ENCODE measurements at places on chromosomes 1 and 21.

DNA sequence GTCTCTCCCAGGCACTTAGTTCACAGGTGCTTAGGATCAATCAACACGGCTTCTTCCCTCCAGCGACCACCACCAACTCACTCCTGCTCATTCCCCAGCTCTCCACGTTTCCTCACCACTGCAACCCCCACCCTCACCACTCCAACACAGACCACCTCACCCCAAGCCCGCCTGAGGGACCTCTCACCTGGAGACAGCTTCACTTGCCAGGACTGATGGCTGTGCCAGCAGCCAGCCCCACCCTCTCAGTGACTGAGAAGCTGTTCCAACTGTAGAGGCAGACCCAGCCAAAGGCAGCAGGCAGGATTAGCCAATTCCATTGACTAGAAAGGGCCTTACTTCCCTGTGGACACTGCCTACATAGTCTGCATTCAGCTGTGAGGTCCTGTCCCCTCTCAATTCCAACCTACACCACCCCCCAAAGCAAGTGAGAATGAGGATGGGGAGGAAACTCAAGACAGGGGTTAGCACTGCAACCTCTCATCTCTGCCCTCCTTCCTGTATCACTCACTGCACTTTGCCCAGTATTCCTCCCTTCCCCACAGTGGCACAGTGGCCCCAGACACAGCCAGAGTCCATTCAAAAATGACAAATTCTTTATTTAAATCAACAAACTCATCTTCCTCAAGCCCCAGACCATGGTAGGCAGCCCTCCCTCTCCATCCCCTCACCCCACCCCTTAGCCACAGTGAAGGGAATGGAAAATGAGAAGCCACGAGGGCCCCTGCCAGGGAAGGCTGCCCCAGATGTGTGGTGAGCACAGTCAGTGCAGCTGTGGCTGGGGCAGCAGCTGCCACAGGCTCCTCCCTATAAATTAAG lies 7.6 kb downstream of the TAGLN2 start:
- DNase-seq = no peak

GRCh38 chr1:184965944-184966860 lies 8.1 kb downstream of the NIBAN1 start:
- DNase-seq = no peak

- no peak for DNase-seq
Observed at GRCh38 chr1:240086726-240087125, 5.0 kb upstream of the FMN2 start.

- DNase-seq = no peak
Observed at GRCh38 chr1:81366173-81366572, 434.6 kb upstream of the ADGRL2 start.

GRCh38 chr1:227741166-227741870 lies 6.1 kb downstream of the SNAP47 start:
- DNase-seq = no peak

DNA sequence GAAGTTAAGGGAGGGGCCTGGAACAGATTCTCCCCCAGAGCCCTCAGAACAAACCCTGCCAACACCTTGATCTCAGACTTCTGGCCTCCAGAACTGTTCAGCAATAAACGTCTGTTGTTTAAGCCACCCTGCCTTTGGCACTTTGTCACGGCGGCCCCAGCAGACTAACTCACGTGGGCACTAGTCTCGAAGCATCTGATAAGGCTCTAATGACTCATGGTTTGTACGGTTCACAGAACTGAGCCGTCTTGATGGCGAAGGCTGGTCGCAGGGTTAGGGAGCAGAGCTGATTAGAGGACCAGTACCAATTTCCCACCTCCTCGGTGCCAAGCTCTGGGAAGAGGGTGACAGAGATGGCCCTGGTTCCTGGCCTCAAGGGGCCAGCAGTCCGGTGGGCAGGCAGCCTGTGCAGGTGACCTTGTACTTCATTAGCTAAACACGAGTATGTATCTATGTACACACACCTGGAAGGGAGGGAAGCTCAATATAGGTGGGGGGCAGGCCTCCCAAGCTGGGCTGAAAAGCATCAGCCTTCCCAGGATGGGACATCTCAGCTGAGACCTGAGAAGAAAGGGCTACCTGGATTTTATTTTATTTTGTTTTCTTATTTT lies 112.8 kb downstream of the MRPS6 start:
- no peak for DNase-seq

DNA sequence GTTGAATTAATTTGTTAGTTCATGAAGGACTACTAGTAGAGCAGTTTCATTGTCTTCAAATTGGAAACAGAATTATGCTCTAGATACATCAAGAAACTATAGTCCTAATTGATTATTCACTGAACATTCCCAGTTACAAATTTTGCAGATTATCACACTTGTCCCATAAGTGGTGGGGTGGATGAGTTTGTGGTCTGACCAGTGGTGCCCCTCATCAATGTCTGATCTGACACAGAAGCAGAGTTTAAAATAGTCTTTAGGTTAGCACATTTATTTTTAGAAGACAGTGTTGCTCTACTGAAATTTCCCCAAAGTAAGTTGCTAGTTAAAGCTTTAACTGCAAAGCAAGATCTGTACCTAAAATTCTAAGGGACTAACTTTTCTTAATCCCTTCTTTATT lies 42.9 kb downstream of the INKA2 start:
- DNase-seq = no peak

- no peak for DNase-seq
Observed at GRCh38 chr21:32878661-32879060, 107.1 kb upstream of the PAXBP1 start.

- no peak for DNase-seq
Observed at GRCh38 chr21:45513003-45513717, 29.1 kb downstream of the SLC19A1 start.

DNA sequence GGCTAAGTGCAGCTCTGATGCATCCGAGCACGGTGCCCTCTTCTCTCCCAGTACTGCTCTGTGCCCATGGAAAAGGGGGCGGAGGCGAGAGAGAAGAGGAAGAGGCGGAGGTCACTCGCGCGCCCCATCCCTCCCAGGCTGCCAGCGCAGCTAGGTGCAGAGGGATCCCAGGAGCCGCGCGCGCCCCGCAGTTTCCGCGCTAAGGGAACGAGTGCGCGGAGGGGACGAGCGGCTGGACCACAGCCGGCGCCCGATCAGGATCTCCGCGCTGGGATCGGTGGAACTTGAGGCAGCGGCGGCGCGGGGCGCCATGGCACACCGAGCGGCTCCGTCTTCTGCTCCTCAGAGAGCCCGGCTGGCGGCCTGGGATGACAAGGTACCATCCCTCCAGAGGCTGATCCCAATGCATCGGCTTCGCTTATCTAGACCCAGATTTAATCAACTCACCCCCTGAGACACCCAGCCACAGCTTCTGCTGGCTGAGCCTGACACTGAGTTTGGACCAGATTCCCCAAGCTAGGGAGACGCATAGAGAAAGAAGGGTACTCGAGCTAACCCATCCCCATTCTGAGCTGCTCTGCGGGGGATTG lies at the start of gene PTGFR:
Gene PTGFR, plus strand, starts transcription at position 114 of the 590 bp plus-strand sequence. CDS start 1,770 bp downstream, outside the sequence.
- no peak for DNase-seq

DNA sequence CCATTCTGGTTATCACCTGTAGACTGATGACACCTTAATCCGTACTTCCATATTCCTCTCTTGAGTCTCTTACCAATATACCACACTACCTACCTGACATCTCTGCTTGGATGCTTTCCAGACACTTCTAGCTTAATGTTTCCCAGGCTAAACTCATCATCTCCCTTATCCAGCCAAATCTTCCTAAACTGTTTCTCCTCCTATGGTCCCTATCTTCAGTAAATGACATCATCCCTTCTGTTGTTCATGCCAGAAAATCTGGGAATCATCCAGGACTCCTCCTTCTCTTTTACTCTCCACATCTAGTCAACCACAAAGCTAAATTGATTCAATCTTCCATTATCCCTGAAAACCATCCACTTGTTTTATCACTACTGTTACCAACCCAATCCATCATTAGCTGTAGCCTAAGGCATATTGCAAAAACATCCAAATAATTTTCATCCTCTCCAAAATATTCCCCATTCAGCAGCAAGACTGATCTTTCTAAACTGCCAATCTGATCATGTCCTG lies 464.1 kb upstream of the BEND5 start:
- no peak for DNase-seq
